ENCODE measurements at places on chromosomes 1 and 21.

GRCh38 chr1:29569971-29570634 lies 333.8 kb downstream of the PTPRU start:
- no peak for DNase-seq

DNA sequence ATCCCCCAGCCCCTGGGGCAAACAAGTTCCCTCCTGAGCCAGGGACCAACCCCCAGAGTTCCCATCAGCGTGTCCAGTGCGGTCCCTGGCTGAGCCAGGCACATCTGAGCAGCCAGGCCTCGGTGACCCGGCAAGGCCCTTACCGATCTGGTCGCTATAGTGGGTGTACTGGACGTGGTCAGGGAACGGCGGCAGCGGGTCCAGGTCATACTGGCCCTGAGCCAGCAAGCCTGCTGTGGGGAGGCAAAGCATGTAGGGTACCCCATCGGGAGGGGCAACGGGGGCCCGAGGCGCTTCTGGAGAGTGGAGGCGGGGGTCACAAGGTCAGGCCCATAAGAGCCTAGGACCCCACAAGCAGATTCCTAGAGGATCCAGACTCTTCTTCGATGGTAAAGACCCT lies 3.5 kb downstream of the MFAP2 start:
- DNase-seq: no peak

GRCh38 chr1:60848583-60849188 lies 233.7 kb upstream of the NFIA start:
- no peak for DNase-seq

DNA sequence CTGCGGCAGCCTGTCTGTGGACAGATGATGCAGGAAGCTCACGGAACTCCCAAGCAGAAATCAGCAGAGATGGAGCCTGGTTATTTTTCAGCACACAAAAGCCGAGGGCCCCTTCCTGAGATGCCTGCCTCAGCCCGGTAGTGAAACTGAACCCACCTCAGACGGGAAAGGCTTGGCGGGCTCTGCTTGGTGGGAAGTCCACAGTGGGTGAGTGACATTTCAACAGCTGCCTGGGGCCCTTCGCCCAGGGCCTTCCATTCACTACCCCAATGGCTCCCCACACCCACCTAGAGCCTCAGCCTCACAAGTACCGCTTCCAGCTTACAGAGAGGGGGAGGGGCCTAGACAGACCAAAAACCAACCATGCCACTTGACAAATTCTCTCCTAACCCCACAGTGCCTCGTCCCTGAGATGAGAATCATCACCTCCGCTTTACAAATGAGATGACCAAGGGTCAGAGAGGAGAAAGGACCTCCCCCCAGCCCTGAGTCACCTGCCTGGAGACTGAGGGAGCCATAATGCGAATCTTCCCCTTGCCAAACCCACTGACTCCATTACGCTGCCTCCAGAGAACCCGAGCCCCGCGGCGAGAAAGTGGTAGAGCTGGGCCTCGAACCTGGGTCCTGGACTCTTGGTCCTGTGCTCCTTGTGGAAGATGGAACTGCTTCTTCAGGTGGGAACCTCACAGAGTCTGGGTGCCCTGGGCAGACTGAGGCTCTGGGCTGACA lies 3.4 kb upstream of the ECE1 start:
- no peak for DNase-seq

DNA sequence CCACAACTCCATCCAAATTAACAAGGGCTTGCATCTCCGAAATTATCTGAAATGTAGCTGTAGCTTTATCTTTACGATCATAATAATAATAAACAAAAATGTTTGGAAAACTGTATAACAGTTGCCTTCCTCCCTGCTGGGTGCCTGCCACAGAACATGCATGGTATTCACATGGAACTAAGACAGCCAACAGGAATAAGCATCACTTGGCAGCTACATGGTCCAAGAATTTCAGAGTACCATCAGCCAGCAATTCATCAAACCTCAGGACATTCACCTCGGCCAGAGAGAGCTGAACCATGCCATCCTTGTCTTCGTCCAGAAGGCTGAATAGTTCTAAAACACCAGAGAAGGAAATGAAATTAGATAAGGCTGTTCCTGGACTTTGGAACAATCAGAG lies 122.7 kb downstream of the CAPN8 start:
- DNase-seq: no peak

DNA sequence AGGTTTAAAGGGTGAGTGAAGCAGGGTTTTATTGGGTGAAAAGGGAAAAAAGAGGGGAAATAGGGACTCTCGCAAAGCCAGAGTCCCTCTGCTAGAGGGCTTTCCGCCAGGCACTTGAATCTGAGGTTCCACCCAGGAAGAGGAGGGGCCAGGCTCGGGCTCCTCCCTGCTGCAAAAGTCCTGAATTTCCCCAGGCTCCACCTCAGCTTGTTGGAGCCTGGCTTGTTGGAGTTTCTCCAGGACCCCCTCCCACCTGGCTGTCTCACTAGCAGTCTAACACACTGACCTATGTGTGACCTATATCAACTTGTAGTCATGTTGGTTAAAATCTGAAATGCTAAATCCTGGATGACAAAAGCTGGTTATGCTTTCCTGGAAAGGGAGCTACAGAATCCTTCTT lies 25.5 kb downstream of the GBP2 start:
- no peak for DNase-seq

GRCh38 chr1:208009303-208009702 lies 98.4 kb upstream of the CD34 start:
- DNase-seq: no peak

- peak; percentile 77 for DNase-seq
Measured at GRCh38 chr1:205977402-205978014, 25.7 kb downstream of the RAB7B start.

- no peak for DNase-seq
Measured at GRCh38 chr1:68173936-68174737, 58.2 kb downstream of the WLS start.

DNA sequence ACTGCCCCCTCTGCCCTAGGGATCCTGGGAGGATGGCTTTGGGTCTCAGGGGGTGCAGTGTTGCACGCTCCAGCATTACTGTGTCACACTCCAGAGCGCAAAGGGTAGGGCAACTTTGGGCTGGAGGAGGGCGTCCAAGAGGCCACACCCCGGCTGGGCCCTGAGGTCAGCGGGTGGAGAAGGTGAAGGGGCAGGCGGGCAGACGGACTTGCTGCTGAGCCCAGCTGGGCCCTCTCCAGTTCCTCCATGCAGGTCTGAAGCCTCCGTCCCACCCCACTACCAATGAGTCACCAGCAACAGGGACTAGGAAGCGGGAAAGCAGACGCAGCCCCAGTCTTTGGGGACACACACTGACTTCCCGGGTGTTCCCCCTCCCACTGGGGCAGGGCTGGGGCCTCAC lies 116.0 kb downstream of the CASZ1 start:
- no peak for DNase-seq

DNA sequence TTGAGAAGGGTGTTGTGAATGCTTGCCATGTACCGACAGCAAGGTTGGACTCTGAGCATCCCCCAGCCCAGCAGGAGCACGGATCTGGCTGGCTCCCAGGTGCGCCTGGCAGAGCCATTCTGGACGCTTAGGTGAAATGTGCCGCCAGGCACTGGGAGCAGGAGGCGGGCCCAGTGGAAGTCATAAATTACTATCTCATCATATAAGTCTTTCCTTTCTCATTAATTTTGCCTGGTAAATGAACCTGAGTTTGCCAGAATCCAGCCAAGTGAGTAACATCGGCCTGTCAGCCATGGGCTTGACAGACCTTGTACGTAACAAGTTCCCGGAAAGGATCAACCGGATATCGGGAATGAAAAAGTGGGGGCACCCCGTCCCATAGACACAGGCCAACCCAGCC lies 179.5 kb upstream of the ARHGEF16 start:
- no peak for DNase-seq

DNA sequence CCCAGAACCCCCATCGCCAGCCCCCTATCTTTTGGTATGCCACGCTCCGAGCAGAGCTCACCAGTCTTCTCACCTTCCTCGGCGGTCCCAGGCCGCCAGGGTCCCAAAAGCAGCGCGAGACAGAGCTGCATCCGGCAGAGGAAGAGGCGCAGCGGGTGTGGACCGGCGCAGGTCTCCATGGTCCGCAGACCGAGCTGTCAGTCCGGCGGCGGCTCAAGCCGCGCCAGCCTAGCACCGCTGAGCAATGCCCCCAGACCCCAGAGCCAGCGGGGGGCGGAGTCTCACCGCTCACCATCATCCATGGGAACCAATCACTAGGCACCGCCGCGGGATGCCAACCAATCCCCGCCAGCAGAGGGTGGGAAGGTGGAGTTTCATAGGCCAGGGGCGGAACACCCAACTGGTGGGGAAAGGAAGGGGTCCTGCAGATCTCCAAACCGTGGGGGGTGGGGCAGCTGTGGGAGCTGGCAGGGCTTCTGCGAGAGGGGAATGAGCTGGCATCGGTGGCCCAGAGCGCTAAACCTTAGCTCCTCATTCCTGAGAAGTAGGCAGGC lies at the start of gene EPHA10:
Gene EPHA10 (minus strand): TSS at position 233 of the 554 bp plus-strand sequence. CDS start 54 bp downstream, at position 179.
- DNase-seq: peak; percentile 49

GRCh38 chr1:201328576-201328975 lies 45.3 kb downstream of the PKP1 start:
- no peak for DNase-seq

- DNase-seq: no peak
Measured at GRCh38 chr1:229344937-229345684, 2.3 kb upstream of the CCSAP start.

- no peak for DNase-seq
Measured at GRCh38 chr21:32120230-32120629, 158.6 kb downstream of the MIS18A start.

GRCh38 chr1:113416496-113416895 lies 26.2 kb downstream of the MAGI3 start:
- DNase-seq: no peak

DNA sequence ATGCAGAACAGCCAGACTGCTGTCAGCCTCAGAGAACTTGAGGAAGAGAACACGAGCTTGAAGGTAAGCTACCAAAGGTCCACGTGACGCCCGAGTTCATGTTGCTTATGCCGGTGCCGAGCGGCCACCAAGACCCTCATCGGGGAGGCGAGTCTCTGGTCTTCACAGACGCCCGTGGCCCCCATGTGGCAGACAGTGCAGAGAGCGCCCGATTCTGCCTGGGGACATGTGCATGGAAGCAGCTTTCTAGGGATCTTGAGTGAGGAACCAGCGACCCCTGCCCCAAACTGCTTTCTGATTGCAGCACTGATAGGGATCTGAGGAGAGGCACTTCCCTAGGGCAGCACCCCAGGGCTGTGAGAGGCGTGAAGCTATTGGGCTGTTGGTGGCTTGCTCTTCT lies 56.3 kb upstream of the DIP2A start:
- no peak for DNase-seq

GRCh38 chr1:93440272-93440671 lies 7.6 kb upstream of the FNBP1L start:
- no peak for DNase-seq

DNA sequence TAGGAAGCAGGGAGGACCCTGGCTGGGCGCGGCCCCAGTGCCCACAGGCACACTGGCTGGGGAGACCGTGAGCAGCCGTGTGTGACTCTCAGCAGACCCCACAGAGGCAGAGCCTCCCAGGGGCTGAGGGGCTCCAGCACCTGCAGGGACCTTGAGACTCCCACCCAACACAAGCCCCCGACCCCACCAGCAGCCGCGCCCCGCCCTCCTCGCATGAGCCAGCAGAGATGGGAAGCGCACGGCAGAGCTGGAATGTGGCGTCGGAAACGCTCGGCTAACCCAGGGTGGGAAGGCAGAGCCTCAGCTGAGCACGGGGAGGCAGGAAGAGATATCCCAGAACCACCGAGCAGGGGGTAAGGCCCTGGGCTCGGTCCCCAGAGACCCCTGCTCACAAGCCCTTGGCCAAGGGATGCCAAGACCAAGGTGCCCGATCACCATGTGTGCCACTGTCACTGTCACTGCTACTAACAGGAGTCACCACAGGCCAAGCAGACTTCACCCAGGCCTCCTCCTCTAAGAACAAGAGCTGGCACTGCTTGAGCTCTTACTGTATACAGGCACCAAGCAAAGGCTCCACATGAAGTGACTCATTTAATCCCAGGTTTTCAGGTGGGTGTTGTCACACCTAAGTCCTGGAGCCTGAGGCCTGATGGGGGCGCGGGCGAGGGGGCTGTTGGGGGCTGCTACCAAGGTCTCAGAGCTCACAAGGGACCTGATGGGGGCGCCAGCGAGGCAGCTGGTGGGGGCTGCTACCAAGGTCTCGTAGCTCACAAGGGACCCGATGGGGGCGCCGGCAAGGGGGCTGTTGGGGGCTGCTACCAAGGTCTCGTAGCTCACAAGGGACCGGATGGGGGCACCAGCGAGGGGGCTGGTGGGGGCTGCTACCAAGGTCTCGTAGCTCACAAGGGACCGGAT lies 20.1 kb downstream of the MEGF6 start:
- no peak for DNase-seq

DNA sequence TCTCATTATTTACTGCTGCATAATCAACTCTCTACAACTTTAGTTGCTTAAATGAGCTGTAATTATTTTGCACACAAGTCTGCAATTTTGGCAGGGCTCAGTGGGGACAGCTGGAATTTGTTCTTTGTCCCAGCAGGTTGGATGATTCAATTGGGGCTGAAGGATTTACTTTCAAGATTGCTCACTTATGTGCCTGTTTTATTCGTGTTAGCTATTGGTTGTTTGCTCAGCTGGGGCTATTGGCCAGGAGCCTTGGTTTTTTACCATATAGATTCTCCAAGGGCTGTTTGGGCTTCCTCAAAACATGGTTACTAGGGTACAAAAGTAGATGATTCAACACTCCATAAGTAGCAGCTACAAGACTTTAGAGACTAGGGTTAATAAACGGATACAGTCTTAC lies 13.4 kb downstream of the OR10R2 start:
- DNase-seq: no peak

DNA sequence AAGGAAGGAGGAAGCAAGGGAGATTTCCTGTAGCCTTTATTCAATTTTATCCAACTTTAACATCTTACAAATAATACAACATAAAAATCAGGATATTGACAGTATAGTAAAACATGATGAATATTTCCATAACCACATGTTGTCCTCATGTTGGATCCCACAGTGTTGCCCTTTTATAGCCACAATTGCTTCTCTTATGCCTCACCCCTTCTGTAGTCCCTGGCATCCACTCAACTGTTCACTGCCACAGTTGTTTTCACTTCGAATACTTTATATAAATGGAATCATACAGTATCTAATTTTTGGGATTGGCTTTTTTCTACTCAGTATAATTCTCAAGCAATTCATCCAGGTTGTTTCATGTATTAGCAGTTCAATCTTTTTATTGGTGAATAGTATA lies 44.8 kb downstream of the SRSF11 start:
- DNase-seq: no peak

- peak; percentile 15 for DNase-seq
Measured at GRCh38 chr1:81801651-81802456, 1.1 kb downstream of the ADGRL2 start.

DNA sequence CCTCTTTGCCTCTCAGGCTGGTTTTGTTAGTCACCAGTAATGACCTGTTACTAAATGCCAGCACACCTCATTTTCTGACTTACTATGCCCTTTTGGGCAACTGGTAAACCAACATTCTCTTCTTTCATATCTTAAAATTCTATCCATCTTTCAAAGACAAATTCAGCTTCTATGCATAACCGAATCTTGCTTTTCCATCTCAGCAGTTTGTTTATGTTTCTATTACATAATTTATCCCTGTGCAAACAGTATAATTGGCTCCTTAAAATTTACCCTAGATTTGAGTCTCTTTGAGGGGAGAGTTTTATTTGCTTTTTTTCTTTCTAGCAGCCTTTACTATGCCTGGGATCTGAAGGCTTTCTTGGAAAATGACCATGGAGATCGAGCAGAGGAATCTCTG lies 58.5 kb upstream of the SIPA1L2 start:
- no peak for DNase-seq

GRCh38 chr1:93207211-93207610 lies 26.7 kb downstream of the CCDC18 start:
- no peak for DNase-seq
